Breast epithelium (tissue), 4 donors: ENCODE measurements at places on chromosomes 6 and 20. TPM values are rescaled to one million over a fixed set of nuclear protein-coding genes. Genes with fewer than 3 reads are reported as not detected.

Gene TAGAP
- 4.1 TPM for total RNA-seq

Gene SEL1L2
- not detected for total RNA-seq

Gene SPATA2
- total RNA-seq: 4.0 TPM

Gene KCNG1
- total RNA-seq: 7.0 TPM

Gene DEF6
- total RNA-seq: 4.8 TPM

- no peak for DNase-seq
- H3K36me3 ChIP-seq: no peaks in the 10 kb centered on the region
- H3K4me3 ChIP-seq: no peak overlapping the region
- no peak overlapping the region for H3K27ac ChIP-seq
- H3K27me3 ChIP-seq: no peaks in the 10 kb centered on the region
- peaks cover 20% of the 10 kb centered on the region for H3K4me1 ChIP-seq
Observed at GRCh38 chr20:21323640-21324039, 20.5 kb downstream of the XRN2 start.

- no peaks in the 10 kb centered on the region for H3K4me1 ChIP-seq
- H3K4me3 ChIP-seq: no peak overlapping the region
- no peaks in the 10 kb centered on the region for H3K36me3 ChIP-seq
- H3K27ac ChIP-seq: no peak overlapping the region
- DNase-seq: no peak
Observed at GRCh38 chr6:43853066-43853650, 83.1 kb downstream of the VEGFA start.

DNA sequence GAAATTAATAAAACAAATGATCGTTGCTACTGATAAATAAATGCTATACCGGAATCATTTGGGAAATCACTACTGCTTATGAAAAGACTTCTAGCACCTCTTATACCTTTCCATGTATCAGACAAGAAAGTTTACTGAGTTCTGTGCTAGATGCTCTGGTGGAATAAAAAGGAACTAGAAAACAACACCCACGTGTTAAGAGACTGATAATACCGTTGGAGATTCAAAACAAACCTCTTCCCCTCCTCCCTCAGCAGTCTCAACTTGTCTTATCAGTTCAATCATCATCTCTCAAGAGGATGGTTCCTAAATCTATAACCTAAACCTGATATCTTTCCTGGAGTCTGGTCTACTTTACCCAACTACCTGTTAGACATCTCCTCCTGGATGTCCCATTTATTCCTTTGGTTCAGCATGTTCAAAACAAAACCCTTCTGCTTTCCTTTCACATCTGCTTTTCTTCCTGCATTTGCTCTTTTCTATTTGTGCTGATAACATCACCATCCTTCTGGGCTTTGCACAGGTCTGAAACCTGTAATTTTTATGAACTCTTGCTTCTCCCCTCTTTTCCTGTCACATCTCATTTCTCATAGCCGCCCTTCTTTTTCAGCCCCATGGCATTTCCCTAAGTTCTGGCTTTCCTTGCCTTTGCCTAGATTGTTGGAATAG lies 122.2 kb downstream of the COL19A1 start:
- no peaks in the 10 kb centered on the region for H3K4me1 ChIP-seq
- no peak overlapping the region for H3K4me3 ChIP-seq
- no peak overlapping the region for H3K27ac ChIP-seq
- H3K36me3 ChIP-seq: no peaks in the 10 kb centered on the region
- H3K27me3 ChIP-seq: no peaks in the 10 kb centered on the region
- DNase-seq: no peak

- no peak overlapping the region for H3K27ac ChIP-seq
- H3K4me1 ChIP-seq: no peaks in the 10 kb centered on the region
- no peaks in the 10 kb centered on the region for H3K36me3 ChIP-seq
- DNase-seq: no peak
- no peak overlapping the region for H3K4me3 ChIP-seq
- H3K27me3 ChIP-seq: no peaks in the 10 kb centered on the region
Observed at GRCh38 chr6:30487926-30488325, 1.4 kb upstream of the HLA-E start.

- no peak overlapping the region for H3K27ac ChIP-seq
- H3K36me3 ChIP-seq: no peaks in the 10 kb centered on the region
- peaks cover 4% of the 10 kb centered on the region for H3K4me1 ChIP-seq
Observed at GRCh38 chr6:133957780-133958242, 4.8 kb downstream of the TBPL1 start.

- DNase-seq: no peak
- H3K4me3 ChIP-seq: no peak overlapping the region
- H3K4me1 ChIP-seq: peaks cover 4% of the 10 kb centered on the region
- no peaks in the 10 kb centered on the region for H3K36me3 ChIP-seq
- no peak overlapping the region for H3K27ac ChIP-seq
Observed at GRCh38 chr6:158640519-158640918, 4.0 kb downstream of the DYNLT1 start.

DNA sequence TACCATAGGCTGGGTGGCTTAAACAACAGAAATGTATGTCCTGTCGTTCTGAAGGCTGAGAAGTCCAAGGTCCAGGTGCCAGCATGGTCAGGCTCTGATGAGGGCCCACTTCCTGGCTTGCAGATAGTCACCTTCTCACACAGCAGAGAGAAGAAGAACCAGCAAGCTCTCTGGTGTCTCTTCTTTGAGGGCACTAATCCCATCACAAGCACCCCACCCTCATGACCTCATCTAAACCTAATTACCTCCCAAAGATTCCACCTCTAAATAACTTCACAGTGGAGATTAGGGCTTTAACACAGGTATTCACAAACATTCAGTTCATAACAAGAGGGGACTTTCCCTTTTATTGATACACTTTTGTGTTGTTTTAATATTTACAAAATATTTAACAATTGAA lies 61.1 kb downstream of the RIN2 start:
- no peak overlapping the region for H3K4me3 ChIP-seq
- DNase-seq: no peak
- no peaks in the 10 kb centered on the region for H3K4me1 ChIP-seq
- no peaks in the 10 kb centered on the region for H3K27me3 ChIP-seq

- H3K4me3 ChIP-seq: no peak overlapping the region
- H3K36me3 ChIP-seq: no peaks in the 10 kb centered on the region
- no peaks in the 10 kb centered on the region for H3K4me1 ChIP-seq
- H3K27me3 ChIP-seq: no peaks in the 10 kb centered on the region
- no peak for DNase-seq
- H3K27ac ChIP-seq: no peak overlapping the region
Observed at GRCh38 chr6:159642995-159643394, 50.0 kb downstream of the SOD2 start.

DNA sequence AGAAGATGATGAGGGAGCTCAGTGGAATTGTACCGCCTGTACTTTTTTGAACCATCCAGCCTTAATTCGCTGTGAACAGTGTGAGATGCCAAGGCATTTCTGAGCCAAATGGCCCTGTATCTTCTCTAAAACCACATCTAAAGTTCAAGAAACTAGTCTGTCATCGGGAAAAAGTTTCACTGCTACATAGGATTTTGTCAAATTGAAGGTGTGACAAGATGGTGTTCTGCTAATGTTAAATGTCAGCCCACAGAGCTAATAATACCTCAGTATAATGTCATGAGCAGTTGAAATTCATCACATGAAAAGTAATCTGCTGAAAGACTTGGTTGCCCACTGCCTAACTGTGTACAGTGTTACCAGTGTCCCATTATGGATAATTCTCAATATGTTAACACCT lies 9.6 kb downstream of the SUMO4 start:
- no peaks in the 10 kb centered on the region for H3K27me3 ChIP-seq
- DNase-seq: no peak
- no peak overlapping the region for H3K27ac ChIP-seq
- H3K36me3 ChIP-seq: no peaks in the 10 kb centered on the region

- no peaks in the 10 kb centered on the region for H3K4me1 ChIP-seq
- no peaks in the 10 kb centered on the region for H3K36me3 ChIP-seq
- DNase-seq: no peak
- no peak overlapping the region for H3K27ac ChIP-seq
Observed at GRCh38 chr6:18182568-18182967, 27.3 kb downstream of the KDM1B start.
